ENCODE measurements at places on chromosomes 5 and 9.
A peak's percentile ranks its signal among the peaks of the same experiment; 100 is the strongest.

DNA sequence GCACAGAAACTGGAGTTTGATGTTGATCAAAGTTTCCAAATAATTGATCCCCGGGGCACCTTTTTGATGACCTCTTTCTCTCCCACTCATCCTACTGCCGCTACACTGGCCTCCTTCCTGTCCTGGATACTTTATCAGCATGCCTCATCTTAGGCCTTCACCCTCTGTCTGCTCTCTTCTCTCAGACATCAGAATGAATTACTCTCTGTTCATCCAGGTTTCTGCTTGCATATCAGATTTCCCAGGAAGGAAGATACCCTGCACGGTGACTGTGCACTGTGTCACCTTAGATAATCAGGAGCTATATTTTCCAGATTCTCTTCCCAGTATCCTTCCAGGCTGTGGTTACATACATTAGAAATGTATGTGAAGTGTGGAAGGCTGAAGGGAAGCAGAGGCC, 397.0 kb downstream of the DIRAS2 start:
- DNase-seq, result no peak

- DNase-seq, result no peak
Measured at GRCh38 chr5:169691471-169691870, 54.4 kb downstream of the DOCK2 start.

DNA sequence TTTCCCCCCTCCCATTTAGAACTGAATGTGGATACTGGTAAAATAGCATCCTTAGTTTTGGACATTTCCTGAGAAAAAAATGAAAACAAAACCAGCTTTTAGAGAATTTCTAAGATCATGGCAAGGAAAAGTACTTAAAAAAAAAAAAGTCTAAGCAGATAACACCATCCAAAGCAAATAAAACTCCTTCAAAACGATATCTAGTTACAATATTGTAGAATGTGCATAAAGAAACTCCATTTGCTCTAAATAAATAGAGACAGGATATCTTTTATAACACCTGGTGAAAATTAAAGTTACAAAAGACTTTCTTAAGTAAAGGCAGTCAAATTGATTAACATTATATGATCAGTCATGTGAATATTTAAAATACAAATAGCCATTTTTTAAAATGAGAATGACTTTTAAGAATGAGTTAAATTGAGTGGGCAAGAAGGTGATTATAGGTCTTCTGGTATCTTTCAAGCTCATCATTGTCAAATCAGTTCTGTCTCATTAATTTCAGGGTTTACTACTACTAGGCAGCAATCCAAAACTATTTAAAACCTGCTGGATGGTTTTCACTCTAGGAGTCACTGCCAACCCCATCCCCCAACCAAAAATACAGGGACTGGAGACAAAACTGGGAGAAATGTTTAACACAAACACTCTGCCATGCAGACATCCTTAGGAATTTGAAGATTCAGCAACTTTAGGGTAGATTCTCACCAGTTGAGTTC, 382.6 kb downstream of the ADGRV1 start:
- DNase-seq, result no peak

DNA sequence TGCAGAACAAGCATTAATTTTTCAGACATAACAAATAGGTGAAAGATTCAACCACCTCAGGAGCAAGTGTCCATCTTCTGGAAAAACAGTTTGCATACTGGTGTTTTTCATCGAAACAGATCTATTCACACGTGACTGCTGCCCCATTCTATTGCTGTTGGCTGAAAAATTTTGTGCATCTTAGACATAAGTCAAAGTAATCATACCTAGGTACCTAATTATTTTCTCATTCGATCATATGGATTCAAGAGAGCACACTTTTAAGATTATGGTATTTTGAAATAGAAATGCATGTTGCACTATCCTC, 72.9 kb upstream of the CDH6 start:
- DNase-seq, result no peak

DNA sequence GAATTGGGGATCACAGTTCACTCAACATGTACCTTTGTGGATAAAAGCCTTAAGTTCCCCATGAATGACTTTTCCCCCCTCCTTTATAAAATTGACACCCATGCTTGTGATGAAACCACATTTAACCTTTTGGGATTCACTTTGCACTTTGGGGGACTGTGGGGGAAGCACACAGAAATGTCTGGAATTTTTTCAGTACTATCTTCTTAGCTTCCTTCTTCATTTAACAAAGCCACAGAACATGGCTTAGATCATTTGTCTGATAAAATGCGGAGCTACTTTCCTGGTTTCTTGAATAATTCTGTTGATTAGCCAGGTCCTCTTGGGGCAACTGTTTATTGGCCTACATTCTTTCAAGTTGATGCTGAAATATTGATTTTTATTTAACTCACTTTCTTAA, 29.9 kb downstream of the TNFSF15 start:
- DNase-seq, result no peak

DNA sequence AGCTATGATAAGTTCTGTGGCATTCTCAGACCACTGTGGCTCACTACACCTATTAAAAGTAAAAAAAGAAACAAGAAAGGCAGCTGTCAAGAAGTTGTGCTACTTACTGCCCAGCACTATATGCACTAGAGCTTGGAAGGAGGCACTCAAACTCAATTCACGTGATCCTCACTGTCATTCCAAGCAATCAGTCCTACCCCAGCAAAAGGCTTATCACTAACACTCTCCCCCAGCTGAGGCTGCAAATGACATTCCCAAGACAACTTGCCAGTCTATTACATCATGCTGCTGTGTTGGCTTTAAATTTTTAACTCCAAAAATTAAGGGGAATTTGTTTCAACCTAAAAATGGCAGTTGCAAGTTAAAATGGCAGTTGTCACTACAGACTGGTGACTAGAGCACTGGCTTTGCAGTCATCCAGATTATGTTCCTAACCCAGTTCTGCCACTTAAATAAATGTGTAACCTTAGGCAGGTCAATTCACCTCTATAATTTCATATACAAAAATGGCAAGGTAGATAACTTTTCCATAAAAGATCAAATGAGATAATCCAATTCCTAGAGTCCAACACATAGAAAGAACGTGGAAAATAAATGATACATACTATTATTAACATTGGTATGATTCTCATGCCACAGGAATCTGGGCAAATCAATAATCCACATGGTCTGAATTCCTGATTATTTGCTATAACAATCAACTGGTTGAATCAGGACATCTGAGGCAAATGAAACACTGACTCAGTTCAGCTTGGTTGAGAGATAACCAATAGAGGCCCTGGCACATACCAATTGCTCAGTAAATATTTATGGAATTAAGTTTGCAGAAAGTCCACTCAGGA, 52.4 kb downstream of the FBXW11 start:
- DNase-seq, result no peak

DNA sequence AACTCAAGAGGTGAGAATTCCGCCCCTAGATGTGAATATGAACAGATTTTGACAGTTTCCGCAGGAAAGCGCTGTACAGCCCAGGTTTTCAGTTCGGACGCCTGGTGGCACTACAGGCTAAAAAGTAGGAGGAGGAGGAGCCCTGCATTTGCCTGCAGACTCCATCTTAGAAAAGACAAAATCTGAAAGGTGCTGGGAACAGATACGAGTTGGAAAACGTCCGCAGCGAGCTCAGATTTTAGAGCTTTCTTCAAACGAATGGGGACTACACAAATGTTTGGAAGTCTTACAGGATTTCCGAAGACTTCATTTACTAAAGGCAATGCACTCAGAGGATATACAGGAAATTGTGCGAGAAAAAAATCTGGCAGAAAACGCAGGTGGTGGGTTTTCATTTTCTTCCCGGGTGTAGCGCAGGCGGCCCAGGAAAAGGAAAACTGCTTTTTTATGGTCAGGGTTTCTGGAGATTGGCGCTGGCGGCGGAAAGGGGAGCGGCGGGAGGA, 9.9 kb upstream of the PCDHB2 start:
- DNase-seq, result peak; percentile 47

DNA sequence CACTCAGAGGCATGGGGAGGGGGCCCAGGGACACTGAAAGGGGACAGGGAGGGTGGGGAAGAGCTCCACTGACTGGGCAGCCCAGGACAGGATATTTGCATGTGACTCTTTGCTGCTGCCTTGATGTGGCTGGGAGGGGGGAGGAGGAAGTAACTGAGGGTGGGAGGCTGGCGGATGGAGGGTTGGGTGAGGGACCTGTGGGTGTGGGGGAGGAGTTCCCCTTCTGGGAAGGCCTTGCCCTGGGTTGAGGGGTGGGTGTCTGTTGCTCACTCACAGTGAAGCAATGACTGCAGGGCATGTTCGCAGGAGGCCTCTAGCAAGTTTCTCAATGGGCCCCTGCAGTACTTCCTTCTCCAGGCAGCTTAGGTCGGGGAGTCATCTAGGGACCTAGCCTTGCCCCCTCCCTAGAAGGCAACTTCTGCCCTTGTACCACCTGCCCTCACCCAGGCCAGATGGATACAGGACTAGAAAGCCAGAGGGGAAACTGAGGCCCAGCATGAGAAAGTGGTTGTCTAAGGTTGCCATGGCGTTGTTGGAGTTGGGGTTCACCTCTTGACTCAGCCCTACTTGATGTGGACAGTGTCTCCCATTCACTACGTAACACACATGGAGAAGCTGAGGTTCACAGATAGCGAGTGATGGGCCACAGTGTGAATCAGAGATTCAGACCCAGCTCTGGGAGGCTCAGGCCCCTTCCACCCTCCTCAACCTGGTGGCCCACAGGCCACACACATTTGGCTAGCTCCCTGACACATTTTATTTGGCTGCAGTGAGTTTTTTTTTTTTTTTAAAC, 3.0 kb downstream of the GRK6 start:
- DNase-seq, result peak; percentile 72

- DNase-seq, result no peak
Measured at GRCh38 chr5:121746763-121747162, 104.9 kb upstream of the FTMT start.

- DNase-seq, result no peak
Measured at GRCh38 chr5:9892696-9893095, 262.5 kb upstream of the TAS2R1 start.

- no peak for DNase-seq
Measured at GRCh38 chr5:39599721-39600431, 175.1 kb upstream of the DAB2 start.

DNA sequence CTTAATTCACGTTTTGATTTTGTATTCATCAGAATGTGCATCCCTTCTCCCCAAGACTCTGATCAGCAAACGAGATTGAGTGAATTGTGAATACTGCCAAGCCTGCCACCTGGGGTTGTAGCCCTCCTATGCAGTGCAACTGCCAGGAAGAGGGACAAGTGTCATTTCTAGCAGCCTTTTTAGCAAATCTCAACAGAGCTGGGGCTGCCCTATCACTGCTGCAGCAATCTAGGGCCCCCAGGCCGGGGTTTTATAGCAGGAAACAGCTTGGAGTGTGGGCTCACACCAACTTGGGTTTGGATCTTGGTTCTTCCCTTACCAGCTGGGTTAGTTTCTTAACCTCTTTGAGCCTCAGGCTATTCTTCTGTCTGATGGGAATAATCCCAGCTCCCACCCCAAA, 4.0 kb downstream of the CSF1R start:
- no peak for DNase-seq

- DNase-seq, result no peak
Measured at GRCh38 chr5:107968998-107969397, 298.3 kb upstream of the EFNA5 start.

- no peak for DNase-seq
Measured at GRCh38 chr5:102811972-102812371, 56.9 kb downstream of the PAM start.

- DNase-seq, result no peak
Measured at GRCh38 chr9:85554349-85554748, 187.4 kb downstream of the AGTPBP1 start.

GRCh38 chr9:88535226-88536022, 446 bp downstream of the NXNL2 start:
- no peak for DNase-seq

DNA sequence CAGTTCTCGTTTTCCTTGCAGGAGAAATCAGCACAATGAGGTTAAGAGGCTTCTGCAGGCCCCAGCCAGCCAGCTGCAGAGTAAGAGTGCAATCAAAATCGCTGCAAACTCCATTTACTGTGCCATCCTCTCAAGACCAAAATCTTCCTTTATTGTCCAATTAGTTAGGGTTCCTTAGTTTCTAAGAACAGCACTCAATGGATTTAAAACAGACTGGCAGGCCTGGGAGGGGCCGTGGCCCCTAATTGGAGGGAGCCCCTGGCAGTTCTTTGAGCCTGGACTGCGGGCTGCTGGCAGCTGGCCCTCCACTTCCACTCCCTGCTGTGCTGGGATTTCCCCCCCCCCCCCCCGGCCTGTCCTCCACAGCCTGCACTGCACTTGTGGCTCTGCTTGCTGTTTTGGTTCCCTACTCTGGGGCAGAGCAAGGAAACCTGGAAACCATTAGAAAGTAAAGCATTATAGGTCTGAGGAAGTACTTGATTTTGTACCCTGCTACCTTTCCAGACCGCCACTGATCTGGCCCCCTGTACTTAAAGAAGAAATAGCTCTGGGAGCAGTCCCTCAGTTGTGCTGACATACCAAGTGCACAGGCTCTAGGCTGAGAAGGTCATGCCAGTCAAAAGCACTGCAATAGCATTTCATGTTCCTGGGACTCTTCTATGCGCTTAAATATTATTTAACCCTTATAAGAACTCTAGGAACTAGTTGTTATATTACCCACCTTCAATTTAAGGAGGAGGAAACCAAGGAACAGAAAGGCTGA, 129.0 kb downstream of the APBA1 start:
- no peak for DNase-seq

DNA sequence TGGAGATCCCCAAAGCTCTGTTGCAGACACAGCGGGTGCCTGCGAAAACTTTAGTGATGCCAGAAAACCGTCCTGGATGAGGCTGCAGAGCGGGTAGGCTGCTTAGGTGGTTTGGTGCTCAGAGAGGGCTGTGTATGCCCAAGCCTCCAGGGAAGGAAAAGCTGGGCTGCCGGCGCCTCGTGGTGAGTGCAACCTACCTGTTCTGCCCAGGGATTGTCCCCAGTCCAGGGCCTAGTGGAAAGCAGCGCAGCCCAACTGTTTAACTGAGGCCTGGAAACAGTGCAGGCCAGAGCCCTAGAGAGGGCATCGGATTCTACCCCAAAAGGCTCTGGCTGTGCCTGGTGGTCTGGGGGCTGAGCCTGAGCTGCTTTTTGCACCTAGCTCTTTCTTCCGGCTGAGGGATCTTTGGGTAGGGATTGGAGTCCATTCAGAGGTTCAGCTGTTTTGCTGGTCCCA, 2.8 kb downstream of the LMX1B start:
- no peak for DNase-seq

GRCh38 chr5:107670087-107670931, 428 bp downstream of the EFNA5 start:
- peak; percentile 36 for DNase-seq

- peak; percentile 51 for DNase-seq
Measured at GRCh38 chr9:119052339-119053030, 316.8 kb downstream of the BRINP1 start.

DNA sequence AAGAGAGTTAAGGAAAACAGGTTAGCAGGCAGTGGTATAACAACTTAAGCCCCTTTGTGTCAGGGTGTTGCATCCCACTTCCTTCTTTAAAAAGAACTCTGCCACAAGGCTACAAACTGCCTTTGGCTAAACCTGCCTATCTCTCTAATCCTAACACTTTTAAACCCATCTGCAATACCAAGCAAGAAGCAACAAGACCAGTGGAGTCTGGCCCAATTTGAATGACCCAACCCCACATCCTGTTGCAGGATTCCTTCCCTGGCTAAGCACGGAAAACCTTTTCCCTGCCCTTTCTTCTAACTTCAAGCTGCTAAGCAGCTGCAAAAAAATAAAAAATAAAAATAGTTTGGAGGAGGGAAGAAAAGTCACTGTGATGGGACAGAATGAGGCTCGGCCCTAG, 27.1 kb downstream of the ABCA1 start:
- DNase-seq, result no peak

Measured in left cardiac atrium (tissue), 4 donors.